Kidney epithelial cell (primary cell): ENCODE measurements at places on chromosomes 1 and 21. TPM values are rescaled to one million over a fixed set of nuclear protein-coding genes. Genes with fewer than 3 reads are reported as not detected.
A peak's percentile ranks its signal among the peaks of the same experiment; 100 is the strongest.

DNA sequence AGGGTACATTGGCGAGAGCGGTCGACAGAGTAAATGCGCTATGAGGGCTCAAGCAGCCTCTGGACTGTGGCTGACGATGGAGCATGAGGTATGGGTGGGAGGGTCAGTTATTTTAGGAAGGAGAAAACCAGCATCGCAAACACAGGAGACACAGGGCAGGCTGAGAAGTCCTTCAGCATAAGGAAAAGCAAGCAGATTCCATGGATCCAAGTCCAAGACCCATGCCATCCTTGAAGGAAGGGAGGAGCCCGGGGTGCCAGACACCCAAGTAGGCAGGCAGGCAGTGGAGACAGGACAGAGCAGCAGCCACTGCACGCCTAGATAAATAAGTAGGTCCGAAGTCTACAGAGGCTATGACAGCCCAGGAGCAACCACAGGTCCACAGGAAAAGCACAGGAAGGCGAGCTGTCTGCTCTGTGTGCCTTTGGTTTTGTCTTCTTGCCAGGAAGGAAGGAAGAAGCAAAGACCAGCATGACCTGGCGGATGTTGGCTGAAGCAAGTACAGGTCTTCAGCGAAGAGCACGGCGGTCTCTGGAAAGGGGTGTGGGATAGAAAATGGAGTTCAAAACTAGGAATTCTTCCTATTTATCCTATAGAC, 76.4 kb upstream of the SLC45A1 start:
- DNase-seq, result no peak

GCSAML gene
- total RNA-seq, result 0.04 TPM in 1 of 2 replicates, not detected in the other

GRCh38 chr1:169904834-169905233, 11.1 kb upstream of the SCYL3 start:
- DNase-seq, result no peak

- no peak for DNase-seq
Measured at GRCh38 chr21:27561116-27561515, 594.2 kb upstream of the ADAMTS5 start.

DNA sequence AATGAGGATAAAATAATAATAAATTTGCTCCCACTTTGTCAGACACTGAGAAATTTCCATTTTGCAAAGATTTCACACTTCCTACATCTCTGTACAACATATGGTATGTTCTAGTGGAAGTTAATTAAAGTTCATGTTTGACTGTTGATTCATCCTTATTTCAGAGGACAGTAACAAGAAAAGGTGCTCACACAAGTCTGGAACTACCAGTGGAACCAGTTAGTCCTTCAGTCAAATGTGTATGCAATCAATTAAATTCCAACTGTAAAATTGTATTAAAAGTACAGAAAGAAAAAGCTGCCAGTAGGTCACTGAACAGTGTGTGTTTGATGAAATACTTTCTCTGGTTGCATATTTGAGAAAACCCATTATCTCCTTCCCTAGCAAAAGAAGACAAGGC, 496.0 kb upstream of the PKN2 start:
- no peak for DNase-seq

DEDD gene
- total RNA-seq, result 29.3 and 42.1 TPM in 2 replicates

GRCh38 chr1:226100436-226101391, 38.2 kb downstream of the H3-3A start:
- DNase-seq, result no peak

- DNase-seq, result no peak
Measured at GRCh38 chr1:199176713-199177112, 537.9 kb downstream of the PTPRC start.

- no peak for DNase-seq
Measured at GRCh38 chr1:23816906-23817305, 8.3 kb downstream of the HMGCL start.

- no peak for DNase-seq
Measured at GRCh38 chr1:6700853-6701436, 671 bp downstream of the DNAJC11 start.

S100A16 gene
- 480 and 499 TPM in 2 replicates for total RNA-seq

- DNase-seq, result no peak
Measured at GRCh38 chr21:32008714-32009113, 135.9 kb downstream of the HUNK start.

DNA sequence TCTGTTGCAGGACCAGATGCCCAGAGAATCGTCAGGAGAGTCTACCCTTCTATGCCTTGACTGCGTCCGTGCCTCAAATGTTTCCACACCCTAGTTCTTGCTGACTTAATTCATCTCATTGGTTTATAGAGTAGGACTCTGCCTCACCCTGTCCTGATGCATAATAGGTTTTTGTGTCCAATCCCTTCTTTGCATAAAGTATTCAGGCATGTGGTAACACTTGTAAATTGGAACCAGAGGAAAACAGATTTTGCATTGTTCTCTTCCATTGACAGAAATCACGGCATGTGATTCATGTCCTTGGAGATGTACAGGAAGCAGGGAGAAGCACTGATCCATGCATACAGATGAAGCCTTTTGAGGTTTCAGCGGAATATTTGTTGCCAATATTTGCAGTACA, 29.5 kb downstream of the PLPPR5 start:
- DNase-seq, result no peak

DNA sequence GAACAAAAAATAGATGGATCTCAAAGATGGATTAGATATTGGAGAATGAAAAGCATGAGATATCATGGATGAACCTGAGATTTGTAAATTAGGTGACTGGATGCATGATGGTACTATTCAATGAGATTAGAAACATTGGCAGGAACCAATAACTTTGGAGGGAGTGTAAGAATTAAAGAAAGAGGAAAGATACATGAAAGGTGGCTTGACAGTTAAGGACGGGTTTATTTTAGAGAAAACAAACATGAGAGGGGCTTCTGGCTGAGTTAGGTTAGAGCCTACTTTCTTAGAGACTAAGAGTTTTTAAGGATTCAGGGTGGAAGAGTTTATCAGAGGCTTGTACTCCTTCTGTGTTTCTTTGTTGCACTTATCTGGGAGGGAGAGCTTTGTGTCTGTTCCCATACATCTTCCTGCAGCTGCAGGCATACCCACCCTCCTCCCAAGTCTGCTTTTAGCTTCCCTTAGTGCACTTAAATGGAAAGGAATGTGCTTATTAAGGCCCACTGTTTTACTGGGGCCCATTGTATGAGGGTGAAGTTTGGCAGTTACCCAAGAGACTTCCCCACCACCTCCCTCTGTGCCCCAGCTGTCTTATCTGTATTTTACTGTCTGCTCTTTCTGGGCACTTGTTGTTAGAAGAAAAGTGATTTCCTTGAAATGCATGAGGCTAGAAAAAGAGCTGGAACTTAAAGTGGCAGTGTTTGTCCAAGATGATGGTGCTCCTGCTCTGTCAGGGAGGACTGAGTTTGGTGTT, 26.1 kb upstream of the CR2 start:
- no peak for DNase-seq

RAB3B gene
- 35.9 and 36.8 TPM in 2 replicates for total RNA-seq

PRR9 gene
- total RNA-seq, result not detected in 2 replicates

DNA sequence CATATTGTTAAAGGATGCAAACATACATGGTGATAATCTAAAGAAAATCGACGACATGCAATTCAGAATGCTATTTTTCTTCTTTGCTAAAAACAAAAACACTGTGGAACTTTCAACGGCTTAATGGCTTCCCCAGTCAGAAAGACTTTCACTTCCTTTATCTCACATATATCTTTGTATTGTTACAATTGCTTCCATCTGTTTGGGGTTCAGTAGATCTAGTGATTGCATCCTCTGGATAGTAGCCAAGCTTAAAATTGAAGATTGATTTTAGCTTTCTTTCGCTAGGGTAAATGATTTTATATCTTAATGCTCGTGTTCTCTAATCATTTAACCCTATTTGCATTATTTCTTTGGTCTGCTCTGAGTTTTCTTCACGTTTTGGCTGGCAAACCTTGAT, 31.8 kb upstream of the ADAMTS1 start:
- no peak for DNase-seq

DNA sequence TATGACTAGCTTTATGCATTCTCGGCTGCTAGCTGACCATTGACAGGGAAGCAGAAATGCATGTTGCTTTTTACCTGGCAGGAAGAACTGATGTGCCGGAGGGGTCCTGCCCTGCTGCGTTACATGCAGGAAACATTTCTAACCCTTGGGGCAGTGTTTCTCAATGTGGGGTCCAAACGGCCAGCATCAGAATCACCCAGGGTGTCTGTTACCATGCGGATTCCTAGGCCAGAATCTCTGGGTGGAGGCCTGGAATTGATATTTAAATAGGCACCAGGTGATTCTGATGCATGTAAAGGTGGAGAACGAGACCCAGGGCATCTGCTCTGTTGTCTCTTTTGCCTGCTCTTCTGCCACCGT, 182.7 kb downstream of the PCP4 start:
- DNase-seq, result no peak

GRCh38 chr1:150613061-150613920, 16.1 kb downstream of the ENSA start:
- peak; percentile 74 for DNase-seq

ILDR2 gene
- 1.3 and 3.8 TPM in 2 replicates for total RNA-seq

GRCh38 chr1:10909697-10910680, 102.5 kb upstream of the TARDBP start:
- no peak for DNase-seq

CA14 gene
- total RNA-seq, result not detected in 2 replicates

DNA sequence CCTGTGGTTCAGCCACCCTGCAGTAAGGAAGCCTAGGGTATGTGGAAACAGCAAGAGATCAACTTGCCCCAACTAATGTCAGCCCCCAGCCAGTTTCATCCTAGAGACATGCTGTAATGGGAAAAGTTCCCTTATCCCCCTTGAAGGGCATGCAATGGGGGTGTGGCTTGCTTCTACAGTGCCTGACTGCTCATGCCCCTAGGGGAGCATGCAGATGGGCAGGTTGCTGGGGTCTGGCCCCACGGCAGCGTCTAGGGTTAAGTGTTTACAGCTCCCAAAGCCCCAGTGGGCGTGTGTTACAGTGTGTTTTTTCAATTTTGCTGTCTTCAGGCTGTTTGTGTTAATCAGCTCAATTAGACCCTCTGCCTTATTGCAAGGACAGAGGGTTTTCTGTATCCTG, 1105.9 kb downstream of the AMY1C start:
- DNase-seq, result no peak

GRCh38 chr1:3219005-3219790, 150.2 kb downstream of the PRDM16 start:
- peak; percentile 28 for DNase-seq

SELENON gene
- total RNA-seq, result 50.8 and 65.6 TPM in 2 replicates

TNFRSF4 gene
- total RNA-seq, result 0.25 and 3.6 TPM in 2 replicates

GRCh38 chr1:199937661-199938060, 89.8 kb upstream of the NR5A2 start:
- no peak for DNase-seq

LAMC2 gene
- total RNA-seq, result 1,180 and 1,184 TPM in 2 replicates

KLF17 gene
- not detected in 2 replicates for total RNA-seq

DNA sequence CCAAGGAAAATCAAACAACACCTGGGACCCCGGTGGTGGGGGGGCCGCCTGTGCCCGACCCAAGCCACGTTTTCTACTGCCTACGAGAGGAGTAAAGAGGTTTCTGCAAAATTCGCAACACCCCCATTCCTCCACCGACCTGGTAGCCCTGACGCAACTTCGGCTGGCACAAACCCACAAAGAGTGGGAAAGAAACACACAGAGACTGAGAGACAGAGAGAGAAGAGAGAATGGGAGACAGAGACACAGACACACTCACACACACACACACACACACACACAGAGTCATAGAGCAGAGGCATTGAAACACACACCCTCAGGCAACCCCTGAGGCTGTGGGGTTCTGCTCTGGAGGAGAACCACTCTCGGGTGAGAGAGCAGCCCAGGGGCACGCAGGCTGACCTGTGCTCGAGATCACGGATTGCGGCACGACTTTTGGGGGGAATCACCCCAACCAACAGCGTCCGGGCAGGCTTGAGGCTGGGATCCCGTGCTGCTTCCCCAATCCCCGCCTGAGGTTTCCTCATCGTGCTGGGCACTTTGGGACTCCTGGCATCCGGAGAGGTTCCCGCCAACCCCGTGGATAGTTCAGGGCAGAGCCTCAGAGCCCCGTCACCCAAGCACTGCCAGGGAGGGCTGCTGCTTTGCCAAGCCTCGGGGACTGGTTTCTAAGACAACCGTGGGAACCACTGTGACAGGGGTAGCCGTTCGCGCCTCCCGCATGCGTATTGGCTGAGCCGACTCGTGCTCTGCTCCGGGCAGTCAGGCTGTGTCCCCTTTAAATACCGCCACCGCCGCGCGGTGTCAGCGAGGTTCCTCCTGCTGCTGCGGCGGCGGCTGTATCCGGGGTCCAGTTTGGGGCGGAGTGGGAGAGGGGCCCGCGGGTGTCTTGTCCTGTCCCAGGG, 682.4 kb upstream of the TPTE start:
- no peak for DNase-seq

NBPF10 gene
- total RNA-seq, result 0.82 and 1.4 TPM in 2 replicates
